Ovary (tissue), 10 donors: ENCODE measurements at places on chromosomes 6 and 20.

- no peaks in the 10 kb centered on the region for H3K27me3 ChIP-seq
- no peak for DNase-seq
- no peak overlapping the region for H3K27ac ChIP-seq
- no peaks in the 10 kb centered on the region for H3K4me1 ChIP-seq
- no peak overlapping the region for H3K4me3 ChIP-seq
Measured at GRCh38 chr6:13338038-13338437, 9.7 kb upstream of the TBC1D7 start.

- H3K36me3 ChIP-seq, result no peaks in the 10 kb centered on the region
- H3K4me1 ChIP-seq, result peaks cover 2% of the 10 kb centered on the region
- no peak overlapping the region for H3K4me3 ChIP-seq
- H3K27me3 ChIP-seq, result no peaks in the 10 kb centered on the region
Measured at GRCh38 chr6:159450815-159451465, 242.1 kb downstream of the SOD2 start.

GRCh38 chr6:113411011-113411410 is 446.1 kb upstream of the MARCKS start:
- H3K27ac ChIP-seq, result no peak overlapping the region
- H3K36me3 ChIP-seq, result no peaks in the 10 kb centered on the region
- no peaks in the 10 kb centered on the region for H3K4me1 ChIP-seq
- no peak for DNase-seq
- H3K4me3 ChIP-seq, result no peak overlapping the region

DNA sequence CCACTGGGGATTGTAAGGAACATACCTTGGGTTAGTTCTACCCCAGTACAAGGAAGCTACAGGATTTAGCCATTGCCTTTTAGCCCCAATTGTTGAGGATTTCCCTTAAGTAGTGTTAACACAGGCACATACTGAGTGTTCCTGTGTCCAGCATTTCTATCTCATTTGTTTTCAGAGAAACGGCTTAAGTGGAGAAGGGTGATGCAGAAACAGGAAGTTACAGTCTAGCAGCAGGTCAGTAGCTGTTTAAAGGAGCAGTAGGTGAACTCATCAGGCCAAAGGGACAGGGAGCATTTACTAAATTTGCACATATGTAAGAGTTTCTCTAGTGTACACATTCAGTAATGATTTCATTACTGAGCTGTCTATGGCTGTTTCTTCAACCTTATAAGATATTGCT is 644.2 kb upstream of the GJE1 start:
- no peak for DNase-seq
- no peaks in the 10 kb centered on the region for H3K36me3 ChIP-seq
- no peaks in the 10 kb centered on the region for H3K27me3 ChIP-seq

- H3K27me3 ChIP-seq, result no peaks in the 10 kb centered on the region
- no peak overlapping the region for H3K27ac ChIP-seq
- H3K4me3 ChIP-seq, result no peak overlapping the region
- no peaks in the 10 kb centered on the region for H3K4me1 ChIP-seq
- DNase-seq, result no peak
Measured at GRCh38 chr20:20894753-20895152, 182.3 kb upstream of the RALGAPA2 start.
